KBM-7 (cell line): ENCODE measurements at places on chromosomes 13 and 19.
A peak's percentile ranks its signal among the peaks of the same experiment; 100 is the strongest.

- peak; percentile 97 for DNase-seq
These were observed 316.9 kb downstream of the FGF9 start for GRCh38 chr13:21987793-21988192.

DNA sequence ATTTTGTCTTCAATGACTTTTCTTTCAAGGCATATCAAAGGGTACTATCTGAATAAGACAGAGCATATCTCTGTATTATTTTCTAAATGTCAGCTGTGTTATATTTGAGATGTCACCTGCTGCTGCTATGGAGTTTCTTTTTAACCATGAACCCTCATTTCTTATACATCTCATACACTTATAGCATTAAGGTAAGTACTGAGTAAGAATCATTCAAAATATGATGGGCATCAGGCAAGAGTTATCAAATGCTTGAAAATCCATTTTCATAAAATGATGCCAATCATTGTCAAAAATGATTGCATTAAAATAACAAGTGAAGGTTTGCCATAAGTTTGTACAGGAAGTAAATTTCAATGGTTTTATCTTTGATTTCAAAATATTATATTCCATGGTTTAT is 2005.0 kb upstream of the PCDH20 start:
- DNase-seq, result no peak

- DNase-seq, result no peak
These were observed 13.1 kb upstream of the SLC25A42 start for GRCh38 chr19:19050731-19051130.

DNA sequence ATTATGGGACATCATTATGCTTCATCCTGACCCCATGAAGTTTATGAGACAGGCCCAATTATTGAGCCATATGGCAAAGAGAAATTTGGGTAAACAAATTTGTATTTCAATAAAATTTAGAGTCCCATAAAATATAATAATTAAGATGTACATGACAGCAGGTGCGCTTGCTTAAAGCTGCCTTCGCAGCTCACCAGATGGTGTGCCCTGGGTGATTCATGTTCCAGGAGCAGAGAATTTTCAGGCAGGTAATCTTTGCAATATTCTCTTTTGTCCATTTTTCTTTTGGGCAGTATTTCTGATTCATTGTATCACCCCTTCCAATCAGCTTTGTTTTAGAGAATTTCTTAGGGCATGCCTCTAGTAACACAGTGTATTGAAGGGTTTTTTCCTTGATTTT is 39.5 kb upstream of the WASF3 start:
- no peak for DNase-seq

DNA sequence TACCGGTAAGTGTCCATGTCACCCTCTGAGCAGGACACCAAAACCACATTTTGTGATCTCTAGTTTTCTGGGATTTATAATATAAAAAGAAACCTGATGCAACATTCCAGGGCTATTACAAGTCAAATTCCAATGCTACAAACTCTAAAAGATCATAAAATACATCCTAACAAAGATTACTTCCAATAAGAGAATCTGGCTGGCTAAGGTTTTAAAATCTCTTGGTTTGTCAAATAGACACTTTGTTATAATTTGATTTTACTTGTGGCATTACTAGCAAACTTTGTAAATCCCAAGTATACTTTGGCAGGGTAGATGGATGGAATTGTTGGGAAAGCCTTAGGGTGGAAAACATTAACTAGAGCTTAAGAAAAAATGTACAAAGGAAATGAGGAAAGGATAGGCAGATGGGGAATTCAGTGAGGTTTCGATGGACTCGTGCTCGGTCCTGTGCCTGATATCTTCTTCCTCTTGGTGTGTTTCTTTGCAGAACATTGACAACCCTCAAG is 74.0 kb upstream of the POMP start:
- DNase-seq, result no peak

GRCh38 chr19:28468701-28469459 is 744.1 kb downstream of the UQCRFS1 start:
- DNase-seq, result peak; percentile 41

DNA sequence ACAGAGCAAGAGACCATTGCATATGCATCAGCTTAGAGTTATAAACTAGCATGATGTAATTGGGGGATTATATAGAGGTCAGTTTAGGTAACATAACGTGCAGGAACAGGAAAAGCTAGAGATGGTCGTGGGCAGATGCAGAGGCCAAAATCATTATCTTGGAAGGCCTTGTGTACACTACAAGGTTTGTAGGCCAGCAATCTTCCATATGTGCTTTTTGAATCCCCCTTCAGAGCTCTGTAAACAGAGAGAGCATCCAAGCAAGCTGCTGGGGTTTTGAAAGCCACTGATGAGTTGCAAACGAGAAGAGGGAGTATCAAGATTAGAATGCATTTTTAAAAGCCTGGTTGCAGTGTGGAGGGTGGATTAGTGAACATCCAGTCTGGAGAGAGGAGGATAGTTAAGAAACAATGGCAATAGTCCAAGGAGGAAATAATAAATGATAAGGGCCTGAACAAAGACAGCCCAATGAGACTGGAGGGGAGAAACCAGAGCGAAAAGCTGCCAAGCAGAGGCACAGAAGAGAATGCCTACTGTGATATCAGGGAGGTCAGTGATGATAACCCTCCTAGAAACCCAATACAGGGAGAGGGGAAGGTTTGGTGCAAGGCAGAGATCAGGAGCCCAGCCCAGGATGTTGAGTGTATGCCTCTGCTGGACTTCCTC is 109.6 kb downstream of the ZAR1L start:
- DNase-seq, result no peak

GRCh38 chr19:34932494-34932893 is 5.8 kb downstream of the ZNF30 start:
- no peak for DNase-seq

GRCh38 chr13:49436890-49437289 is 7.0 kb downstream of the CAB39L start:
- DNase-seq, result peak; percentile 34

- peak; percentile 65 for DNase-seq
These were observed 262.5 kb upstream of the STARD13 start for GRCh38 chr13:33548069-33548468.

DNA sequence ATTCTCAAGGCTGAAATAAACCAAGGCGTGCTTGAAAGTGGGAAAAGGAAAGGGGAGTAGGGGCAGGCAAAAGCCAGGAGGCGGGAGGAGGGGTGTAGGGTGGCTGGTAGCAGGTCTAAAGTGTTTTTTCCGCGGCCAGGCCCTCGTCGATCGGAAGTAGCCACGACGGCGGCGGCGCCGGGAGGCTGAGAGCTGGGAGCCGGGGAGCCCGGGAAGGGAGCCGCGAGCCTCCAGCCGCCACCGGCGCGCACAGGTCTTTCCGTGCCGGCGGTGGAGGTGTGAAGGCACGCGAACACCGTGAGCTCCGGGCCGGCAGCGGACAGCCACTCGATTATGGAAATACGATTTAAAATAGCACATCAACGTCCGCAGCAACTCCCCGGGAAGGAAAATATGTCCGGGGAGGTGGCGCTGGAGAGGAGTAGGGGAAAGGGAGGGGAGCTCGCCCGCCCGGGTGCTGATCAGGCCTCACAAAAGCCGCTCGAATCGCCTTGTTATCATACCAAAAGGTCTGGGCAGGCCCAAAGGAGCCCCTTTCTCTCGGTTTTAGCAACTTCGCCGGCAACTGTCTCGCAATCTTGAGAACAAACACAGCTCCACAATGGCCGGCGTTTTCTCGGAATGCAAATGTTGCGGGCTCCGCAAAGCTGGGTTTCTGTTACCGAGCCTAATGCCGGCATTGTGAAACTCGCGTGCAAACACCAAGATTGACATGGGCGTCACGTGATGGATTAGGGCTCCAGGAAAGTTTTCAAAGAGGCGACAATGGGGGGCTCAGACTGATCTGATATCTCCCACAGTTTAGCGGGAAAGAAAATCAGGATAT is 2.9 kb upstream of the PCDH8 start:
- DNase-seq, result no peak

DNA sequence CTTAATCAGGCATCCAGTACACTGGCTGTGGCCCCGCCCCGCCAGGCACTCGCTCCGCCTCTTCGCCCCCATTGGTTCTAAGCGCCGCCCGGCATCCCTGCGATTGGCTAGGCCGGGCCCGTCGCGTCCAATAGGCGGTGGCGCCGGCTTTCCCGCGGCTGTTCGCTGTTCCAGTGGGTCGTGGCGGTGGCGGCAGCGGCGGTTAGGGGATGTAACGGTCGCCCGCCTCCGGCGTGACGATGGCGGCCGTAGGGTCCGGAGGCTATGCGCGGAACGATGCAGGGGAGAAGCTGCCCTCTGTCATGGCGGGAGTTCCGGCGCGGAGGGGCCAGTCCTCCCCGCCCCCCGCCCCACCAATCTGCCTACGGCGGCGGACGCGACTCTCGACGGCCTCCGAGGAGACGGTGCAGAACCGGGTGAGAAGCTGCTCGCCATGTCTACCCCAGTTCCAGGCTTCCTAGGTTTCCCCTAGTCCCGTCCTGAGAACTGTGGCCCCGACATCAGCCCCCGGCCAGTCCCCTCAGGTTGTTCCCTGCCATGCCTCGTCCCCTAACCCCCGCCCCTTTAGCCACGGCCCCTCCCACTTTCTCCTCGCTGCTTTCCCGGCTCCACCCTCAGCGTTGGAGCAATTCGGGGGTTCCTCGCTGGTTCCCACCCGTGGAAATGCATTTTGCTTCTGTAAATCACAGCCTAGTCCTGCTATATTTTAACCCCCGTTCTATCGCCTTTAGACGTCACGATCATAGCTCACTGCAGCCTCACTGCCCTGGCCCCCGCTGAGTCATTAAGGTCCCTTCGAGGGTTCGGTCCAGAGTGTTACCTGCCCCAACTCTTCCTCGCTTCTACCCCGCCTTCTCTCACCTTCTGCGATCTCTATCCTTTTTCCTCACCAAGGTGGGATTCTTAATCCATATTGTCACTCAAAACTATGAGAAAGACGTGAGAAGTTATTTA is at the start of gene WDR62:
WDR62 (plus strand) TSS at position 165 of the 954 bp plus-strand sequence; CDS start at position 240, 75 bp downstream.
- no peak for DNase-seq

GRCh38 chr13:50156140-50156539 is 140.9 kb downstream of the KCNRG start:
- no peak for DNase-seq

DNA sequence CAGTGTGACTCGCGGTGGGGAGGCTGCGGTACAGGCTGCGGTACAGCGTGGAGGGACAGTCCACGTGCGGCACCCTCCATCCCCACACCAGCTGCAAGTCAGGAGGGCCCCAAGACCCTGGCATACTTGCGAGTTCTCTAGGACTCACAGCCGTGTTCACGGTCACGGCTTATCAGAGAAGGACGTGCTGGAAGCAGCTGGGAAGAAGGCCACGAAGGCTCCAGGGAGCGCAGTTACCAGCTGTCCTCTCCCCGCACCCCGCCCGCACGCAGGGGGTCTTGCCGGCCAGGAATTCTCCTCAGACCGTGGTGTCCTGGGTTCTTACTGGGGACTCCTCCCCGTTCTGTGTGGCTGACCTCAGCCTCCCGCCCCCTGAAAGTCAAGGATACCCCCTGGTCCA is 6.2 kb downstream of the ZNF444 start:
- DNase-seq, result no peak

DNA sequence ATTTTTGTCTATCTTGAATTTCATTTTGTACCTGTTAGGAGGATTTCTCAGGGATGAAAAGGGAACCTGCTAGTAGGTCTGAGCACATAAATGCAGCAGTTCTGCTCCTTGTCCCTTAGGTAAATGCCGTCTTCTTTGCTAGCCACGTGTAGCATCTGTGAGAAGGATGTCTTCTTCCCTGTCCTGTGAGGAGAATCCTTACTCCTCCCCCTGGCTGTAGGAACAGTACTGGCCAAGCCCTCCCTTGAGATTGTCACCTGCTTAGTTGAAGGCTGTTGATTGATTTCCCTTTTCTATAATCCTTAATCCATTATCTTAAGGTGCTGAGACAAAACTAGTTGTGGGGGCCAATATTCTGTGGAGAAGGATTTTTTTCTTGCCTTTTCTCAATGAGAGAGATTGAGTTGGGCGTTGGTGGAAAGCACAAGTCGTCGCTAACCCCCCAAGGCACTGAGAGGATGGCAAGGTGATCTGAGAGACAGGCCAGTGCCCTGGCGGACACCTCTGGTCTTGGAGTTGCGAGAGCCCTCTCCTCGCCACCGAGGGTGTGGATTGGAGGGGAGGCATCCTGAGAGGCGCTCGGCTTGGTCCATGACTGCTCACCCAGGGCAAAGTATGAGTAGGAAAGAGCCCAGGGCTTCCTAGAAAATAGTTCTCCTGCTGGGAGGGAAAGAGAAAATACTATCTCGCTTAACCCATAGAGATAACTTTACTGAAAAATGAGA is 216.7 kb downstream of the ATP8A2 start:
- DNase-seq, result no peak

DNA sequence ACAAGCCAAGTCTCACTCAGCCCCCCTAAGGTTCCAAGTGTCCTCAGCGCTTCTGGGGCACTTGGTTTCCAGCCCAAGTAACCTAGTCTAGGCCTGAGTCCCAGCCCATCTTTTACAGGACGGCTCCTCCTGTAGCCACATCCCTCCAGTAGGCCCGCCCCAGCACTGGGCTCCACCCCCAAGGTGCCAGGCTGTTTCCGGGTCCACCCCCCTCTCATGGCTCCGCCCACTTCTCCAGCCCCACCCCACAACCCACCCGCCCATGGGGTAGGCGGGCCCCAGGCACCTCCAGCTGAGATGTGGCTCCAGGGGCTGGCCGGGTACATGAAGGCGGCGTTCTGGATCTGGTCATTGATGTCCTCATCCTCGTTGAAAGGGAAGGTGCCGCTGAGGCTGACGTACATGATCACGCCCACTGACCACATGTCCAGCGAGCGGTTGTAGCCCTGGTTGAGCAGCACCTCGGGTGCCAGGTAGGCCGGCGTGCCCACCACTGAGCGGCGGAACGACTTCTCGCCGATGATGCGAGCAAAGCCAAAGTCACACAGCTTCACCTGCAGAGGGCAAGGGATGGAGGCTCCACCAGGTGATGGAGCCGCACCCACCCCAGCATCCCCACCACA is 17.2 kb upstream of the DACT3 start:
- DNase-seq, result peak; percentile 21

- DNase-seq, result no peak
These were observed 28.0 kb downstream of the SIAH3 start for GRCh38 chr13:45823583-45823982.

DNA sequence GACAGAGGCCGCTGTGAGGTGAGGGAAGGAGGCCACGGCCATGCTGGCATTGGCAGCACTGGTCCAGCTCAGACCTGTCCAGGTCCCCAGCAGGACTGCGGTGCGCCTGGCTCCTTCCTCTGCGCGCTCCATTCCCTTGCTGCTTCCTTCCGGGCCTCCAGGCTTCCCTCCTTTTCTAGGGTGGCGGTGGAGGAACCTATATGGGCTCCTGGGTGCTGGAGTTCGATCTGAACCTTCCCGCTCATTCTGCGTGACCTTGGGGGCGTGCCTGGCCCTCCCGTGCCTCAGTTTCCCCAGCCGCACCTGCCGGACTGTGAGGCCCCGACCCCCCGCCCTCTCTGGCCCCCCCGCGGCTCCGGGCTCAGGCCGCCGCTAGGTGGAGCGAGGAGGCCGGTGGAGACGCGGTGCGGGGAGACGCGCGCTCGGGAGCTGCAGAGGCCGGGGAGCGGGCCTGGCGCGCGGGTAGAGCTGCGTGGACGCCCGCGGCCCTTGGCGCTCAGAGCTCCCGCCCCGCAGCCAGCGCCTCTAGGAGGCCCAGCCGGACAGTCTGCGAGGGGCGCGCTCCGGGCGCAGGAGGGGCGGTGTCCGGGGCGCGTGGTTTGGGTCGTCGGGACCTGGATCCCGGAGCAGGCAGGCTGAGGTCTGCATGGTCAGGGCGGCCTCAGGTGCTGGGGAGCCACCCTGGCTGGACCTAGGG is 29.9 kb downstream of the EFNA2 start:
- DNase-seq, result peak; percentile 39
